ENCODE measurements at places on chromosomes 3 and 15.

DNA sequence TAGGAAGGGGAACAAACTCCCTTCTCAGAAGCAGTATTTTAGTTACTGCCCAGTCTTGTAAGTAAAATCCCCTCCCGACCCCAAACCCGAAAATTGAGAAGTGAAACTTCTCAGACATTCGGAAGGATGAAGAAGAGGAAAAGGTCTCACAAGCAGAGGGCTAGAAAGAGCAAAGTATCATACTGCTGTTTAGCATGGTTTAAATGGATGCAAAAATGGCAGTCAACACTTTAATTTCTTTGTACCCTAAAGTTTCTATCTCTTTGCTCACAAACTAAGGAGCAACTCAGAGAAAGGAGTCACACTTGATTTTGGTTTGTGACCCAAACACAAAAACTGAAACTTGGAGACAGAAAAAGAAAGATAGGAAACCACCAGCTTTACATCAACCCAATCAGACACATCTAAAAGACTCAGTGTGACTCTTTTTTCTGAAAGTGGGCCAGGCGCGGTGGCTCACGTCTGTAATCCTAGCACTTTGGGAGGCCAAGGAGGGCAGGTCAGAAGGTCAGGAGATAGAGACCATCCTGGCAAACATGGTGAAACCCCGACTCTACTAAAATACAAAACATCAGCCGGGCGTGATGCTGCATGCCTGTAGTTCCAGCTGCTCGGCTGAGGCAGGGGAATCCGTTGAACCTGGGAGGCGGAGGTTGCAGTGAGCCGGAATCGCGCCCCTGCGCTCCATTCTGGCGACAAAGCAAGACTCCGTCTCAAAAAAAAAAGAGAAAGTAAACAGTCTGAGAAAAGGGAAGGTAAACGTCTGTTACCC, 63.2 kb upstream of the ATP11B start:
- DNase-seq, result no peak

- DNase-seq, result no peak
Observed at GRCh38 chr3:149167898-149168297, 38.5 kb downstream of the HPS3 start.

DNA sequence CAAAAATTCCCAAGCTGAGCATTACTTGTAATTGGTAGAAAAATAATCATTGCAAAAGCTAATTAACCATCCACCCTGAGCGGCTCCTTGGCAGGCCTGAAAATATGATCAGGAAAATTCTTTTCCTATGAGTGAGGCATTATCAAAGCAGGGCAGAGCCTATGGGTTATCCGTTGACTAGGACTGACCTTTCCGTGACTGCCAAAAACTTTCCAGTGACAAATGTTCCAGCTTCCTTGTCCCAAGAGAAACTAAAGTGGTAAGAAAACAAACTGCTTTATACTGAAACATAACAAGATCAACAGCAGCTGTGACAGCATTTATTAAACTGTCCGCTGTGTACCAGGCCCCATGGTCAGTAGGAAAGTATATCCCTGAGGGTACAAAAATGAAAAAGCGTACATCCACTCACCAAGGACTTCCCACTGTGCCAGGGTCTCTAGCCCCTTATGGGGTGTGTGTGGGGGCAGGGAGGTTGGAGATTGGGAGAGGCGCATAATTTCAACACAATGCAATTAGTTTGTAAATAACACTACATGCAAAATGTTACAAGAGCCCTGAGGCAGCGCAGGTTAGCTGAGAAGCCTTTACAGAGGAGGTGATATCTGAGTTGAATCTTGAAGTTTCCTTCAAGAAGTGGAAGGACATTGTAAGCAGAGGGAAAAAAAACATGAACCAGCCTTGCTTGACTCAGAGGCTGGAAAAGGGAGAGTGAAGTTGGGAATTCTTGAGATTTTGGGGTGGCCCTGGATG, 8.5 kb downstream of the LIPC start:
- no peak for DNase-seq

GRCh38 chr3:132777171-132777570, 55.0 kb upstream of the NPHP3 start:
- DNase-seq, result no peak

- DNase-seq, result no peak
Observed at GRCh38 chr3:31203960-31204795, 309.7 kb upstream of the GADL1 start.

Measured in NCI-H1436 treated with DMSO at 0.1 percent for 48 hours (cell line).